ENCODE measurements at places on chromosomes 4 and X.

DNA sequence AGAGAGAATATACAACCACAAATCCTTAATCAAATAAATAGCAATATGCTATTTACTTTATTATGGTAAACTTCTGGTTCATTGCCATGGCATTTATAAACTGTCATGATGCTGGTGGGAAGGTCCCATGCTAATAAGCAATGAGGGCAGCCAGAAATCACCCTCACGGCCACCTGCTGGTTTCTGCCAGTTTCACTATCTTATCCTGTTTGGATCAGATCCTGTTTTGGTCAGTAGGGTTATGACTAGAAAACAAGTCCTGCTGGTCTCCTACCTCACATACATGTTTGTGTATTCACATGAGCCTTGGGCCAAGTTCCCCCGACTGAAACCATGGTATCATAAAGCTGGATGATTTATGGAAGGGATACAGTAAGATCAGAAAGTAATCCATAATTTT is 28.1 kb downstream of the XAGE5 start:
- no peak for DNase-seq

DNA sequence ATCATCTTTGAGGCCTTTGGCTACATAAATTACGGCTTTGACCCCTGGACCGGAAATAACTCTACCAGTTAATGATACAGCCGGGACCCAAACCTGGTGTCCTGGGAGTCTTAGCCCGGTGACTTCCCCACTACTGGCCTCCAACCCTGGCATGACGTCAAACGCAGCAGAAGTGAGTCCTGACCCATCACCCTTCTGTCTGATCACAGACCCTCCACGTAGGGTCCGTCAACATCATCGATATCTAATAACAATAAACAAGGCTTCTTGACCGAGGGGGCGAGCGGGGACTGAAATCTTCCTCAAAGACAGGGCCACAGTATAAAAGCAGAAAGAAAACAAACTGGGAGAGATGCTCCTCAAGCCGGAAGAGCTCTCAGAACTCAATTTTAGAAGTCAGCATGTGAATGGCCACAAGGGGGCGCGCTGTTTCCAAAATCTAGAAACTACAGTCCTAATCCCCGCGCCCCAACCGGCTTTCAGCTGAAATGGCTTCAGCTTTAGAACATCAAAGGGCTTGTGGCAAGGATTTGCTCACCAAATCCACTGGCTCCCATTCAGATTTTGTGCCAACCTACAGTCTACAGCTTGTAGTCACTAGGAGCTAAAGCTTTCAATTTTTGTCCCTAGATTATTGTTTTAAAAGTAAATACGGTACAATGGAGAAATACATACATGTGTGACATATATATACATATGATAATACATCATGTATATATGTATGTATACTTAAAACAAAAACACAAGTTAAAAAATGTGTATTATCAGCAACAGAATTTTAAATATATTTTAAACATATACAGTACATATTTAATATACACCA is 46.4 kb upstream of the ENPP6 start:
- DNase-seq = peak; percentile 96

- DNase-seq = no peak
These were observed 347.8 kb downstream of the GBA3 start for GRCh38 chr4:23040539-23040938.

GRCh38 chr4:47071901-47072341 is 40.6 kb downstream of the GABRB1 start:
- no peak for DNase-seq

DNA sequence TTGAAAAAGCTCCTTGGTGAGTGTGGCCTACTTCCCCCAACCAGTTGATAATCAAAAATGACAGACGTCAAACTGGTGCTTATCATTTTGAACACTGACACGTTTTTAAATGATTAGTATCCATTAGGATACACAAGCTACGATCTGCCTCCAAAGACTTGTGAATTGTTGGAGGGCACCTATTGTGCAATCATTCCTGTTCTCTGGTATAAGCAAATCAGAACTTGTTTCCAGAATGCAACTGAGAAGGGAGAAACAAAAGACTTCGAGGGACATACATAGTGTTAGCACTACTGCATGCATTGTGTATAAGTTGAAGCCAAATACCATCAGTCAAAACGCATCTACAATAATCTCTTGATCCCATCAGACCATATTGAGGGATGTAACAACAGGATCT is 11.6 kb downstream of the NPY2R start:
- DNase-seq = no peak

DNA sequence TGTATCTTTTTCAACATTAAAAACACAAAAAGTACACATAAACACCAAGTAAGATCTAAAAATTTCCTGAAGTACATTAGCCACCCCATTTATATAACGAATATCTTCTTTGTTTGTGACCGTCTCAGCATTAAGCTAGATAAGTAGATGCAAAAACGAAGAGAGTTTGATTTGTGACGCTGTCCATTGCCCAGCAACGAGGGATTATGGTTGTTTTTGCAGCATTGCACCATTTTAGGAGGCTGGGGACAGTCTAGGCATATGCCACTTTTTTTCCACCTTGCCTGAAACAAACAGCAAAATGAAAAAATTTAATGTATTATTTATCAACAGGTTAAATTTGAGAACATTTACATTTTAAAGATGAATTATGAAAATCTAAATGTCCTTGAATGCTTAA is 12.0 kb upstream of the IGSF1 start:
- DNase-seq = no peak

DNA sequence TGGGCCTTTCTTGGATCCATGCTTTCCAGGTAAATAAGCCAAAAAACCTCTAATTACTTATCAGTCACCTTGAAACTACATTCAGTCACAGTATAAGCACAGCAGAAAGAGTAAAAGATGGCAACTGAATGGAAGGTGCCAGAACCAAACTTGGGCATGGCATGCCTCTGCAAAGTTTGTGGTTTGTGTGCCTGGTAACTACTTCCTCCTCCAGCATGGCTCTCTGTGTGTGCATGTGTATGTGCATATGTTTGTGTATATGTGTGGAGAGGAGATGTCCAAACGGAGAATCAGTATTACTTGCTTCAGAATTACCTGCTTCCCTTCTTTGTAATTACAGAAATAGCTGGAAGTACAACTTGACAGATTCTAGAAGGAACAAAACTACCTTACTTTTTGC is 67.5 kb downstream of the AGTR2 start:
- DNase-seq = no peak

- DNase-seq = no peak
These were observed 61.7 kb downstream of the EVC start for GRCh38 chr4:5772528-5773270.

- DNase-seq = no peak
These were observed 43.8 kb upstream of the WDR1 start for GRCh38 chr4:10160281-10160856.

- no peak for DNase-seq
These were observed 33.5 kb downstream of the TKTL2 start for GRCh38 chr4:163440040-163440439.

DNA sequence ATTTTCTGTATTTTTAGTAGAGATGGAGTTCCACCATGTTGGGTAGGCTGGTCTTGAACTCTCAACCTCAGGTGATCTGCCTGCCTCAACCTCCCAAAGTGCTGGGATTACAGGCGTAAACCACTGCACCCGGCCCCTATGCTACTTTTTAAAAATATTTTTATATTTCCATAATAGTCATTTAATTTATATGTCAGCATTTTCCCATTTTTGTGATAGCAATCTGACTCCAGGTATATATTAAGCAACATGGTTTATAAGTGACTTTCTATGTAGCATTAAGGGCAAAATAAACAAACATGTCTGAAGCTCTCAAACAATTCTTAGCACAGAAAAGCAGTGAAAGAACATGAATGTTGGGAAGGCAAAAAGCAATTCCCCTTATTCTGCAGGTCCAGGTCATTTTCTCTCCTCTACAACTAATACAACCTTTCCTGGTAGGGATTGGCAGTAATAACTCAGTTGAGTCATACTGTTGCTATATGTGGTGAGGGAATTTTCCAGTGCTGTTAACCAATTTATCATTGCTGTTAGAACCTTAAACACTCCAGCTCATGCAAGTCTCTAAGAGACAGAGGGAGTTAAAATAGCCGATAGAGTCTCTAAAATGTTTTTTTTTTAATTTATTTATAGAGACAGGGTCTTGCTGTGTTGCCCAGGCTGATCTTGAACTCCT is 24.0 kb downstream of the SMIM14 start:
- no peak for DNase-seq

- no peak for DNase-seq
These were observed 651 bp upstream of the SAP30 start for GRCh38 chr4:173370130-173370476.

DNA sequence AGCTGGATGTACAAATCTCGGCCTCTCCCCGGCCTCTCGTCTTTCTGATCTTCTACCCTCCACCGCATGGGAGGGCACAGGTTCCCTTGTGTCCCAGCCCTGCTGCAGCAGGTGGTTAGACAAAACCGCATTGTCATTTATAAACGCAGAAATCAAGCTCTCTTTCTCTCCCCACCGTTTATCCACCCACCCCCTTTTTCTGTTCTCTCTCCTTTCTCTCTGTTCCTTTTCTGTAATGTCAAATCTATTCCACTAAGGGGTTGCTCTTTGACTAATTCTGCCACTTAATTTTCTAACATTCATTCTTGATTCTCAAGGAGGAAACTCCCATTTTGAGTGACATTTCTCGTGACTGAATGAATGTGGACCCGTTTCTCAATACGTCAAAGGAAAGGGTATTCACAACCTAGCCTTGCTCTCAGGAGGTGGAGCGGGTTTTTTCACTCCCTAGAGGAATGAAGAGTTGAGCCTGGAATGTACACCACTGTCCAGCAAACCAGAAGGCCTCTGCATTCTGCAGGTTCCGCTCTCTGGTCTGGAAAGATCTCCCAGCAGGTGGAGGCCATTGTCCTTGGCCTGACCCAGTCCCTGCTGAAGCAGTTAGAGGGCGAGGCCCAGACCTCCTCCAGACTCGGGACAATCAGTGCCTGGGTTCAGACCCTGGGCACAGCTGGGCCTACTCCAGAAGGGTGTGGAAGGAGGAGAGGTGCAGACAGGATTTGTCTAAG is 70.9 kb upstream of the ENPP6 start:
- DNase-seq = peak; percentile 61

DNA sequence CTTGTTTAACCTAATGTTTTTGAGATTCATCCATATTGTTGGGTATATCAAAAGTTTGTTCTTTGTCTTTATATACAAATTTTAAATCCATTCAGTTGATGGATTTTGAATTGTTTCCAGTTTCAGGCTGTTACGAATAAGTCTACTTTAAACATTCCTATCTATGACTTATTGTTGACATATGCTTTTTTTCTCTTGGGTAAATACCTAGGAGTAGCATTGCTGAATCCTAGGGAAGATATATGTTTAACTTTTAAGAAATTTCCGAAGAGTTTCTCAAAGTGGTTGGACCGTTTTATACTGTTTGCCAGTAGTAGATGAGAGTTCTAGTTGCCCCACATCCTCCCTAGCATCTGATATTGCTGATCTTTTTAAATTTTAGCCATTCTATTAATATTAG is 60.9 kb upstream of the IL13RA1 start:
- DNase-seq = no peak

DNA sequence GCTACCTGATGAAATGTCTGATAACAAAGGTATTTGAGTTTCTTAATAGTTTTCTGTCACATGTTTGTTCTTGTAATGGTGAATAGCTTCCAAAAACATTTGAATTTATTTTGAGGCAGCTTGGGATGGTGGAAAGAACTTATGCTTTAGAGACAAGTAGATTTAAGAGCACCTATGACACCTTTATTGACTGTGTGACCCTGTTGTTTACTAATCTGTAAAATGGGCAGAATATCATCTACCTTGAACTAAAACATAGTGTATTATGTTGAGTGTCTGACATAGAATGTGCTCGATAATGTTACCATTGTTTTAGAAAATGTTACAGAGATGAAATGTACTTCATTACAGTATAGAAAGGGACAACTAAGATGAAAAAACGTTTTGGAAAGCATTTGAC is 24.9 kb downstream of the STAG2 start:
- DNase-seq = no peak

DNA sequence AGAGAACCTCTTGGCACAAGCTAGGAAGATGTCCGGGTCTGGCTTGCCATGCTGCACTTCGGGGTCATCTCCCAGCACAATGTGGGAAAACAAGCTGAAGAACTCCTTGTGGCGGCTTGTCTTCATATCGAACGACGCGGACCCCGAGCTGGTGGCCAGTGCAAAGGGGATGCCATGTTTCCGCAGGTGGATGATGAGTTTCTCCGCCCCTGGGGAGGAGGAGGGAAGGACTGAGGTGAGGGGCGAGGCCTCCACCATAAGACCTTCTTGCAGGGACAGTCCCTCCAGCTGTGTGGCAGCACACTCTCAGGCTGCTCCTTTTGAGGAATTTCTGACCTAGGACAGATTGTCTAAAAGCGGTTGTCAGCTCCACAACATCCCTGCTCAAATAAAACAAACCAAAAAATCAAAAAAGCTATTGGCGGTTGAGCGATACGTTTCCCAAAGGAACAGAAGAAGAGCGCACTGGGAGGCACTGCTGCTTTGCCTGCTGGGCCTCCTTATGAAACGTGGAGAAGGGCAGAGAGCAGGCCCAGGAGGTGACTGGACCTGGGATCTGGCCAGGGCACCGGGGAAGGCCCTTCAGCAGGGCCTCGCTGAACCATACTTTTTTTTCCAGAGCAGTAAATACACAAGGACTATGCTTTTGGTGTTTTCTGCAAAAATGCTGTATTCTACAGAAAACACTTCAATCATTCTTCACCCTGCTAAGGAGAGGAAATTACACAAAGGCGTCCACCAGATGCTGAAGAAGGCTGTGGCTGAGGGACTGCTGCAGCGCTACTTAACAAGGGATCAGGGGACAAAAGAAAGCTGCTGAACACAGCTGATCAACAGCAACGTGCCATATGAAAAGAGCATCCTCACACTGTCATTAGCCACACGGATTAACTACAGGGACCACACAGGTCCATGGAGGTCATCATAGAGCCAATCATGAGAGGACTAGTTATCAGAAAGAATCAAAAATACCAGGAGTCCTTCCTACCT is 70.0 kb upstream of the STS start:
- no peak for DNase-seq

DNA sequence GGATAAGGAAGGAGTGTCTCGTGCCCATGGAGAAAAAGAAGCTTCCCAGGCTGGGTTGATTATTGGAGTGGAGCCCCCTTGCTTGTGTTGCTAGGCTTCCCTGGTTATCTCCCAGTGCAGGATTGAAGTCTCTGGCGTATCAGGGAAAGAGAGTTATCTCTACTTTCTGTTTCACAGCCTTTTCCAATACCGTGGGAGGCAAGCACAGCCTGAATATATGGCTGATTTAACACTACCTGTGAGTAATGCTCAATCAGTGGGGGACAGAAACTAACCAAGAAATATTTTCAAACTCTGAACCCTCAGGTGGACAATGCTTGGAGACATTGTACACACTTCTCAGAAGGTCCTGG is 65.2 kb downstream of the SERPINA7 start:
- no peak for DNase-seq
